ENCODE measurements at places on chromosomes 16 and 17.

DNA sequence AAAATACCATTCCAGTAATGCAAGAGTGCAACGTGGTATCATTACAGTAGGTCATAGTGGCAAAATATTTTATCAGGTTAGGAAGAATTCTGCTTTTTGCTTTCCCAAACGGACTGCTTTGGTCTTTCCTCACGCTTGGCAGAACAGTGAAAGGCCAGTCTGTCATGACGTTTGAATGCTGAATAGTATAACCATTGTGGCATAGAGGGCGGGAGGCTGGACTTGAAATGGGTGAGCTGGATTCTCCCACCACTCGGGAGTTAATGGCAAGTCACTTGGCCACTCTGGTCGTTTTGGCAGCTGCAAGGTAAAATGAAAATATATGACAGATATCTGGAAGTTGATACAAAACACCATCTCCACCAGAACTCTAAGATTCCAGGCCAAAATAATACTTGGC, 391.2 kb downstream of the MAF start:
- no peak for DNase-seq

DNA sequence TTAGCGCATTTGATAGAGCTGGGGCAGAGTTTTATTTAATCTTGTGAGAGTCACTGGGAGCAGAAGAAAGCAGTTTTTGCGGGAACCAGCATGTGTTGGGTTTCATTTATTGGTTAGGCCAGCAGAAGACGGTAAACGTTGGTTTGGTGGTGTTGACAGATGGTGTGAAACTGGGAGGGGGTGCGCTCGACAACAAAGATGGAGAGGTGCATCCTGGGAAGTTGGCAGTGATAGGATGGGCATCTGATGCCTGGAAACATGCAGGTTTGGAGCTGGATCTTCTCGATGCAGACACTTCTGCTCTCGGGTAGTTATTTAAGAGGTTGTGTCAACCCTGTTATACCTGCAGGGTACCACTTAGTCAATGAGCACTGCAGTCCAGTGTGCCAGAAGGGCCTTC, 24.9 kb upstream of the CLEC18A start:
- DNase-seq: no peak

- DNase-seq: no peak
Measured at GRCh38 chr17:36057911-36058310, 6.2 kb upstream of the CCL18 start.

- DNase-seq: no peak
Measured at GRCh38 chr16:66256919-66257318, 109.6 kb upstream of the CDH5 start.

- no peak for DNase-seq
Measured at GRCh38 chr16:48561960-48562393, 48.0 kb downstream of the N4BP1 start.

- no peak for DNase-seq
Measured at GRCh38 chr17:17198281-17198680, 7.9 kb downstream of the PLD6 start.

- DNase-seq: no peak
Measured at GRCh38 chr17:29215174-29215573, 31.5 kb upstream of the CRYBA1 start.

GRCh38 chr17:17824783-17825614, 11.8 kb downstream of the SREBF1 start:
- no peak for DNase-seq

DNA sequence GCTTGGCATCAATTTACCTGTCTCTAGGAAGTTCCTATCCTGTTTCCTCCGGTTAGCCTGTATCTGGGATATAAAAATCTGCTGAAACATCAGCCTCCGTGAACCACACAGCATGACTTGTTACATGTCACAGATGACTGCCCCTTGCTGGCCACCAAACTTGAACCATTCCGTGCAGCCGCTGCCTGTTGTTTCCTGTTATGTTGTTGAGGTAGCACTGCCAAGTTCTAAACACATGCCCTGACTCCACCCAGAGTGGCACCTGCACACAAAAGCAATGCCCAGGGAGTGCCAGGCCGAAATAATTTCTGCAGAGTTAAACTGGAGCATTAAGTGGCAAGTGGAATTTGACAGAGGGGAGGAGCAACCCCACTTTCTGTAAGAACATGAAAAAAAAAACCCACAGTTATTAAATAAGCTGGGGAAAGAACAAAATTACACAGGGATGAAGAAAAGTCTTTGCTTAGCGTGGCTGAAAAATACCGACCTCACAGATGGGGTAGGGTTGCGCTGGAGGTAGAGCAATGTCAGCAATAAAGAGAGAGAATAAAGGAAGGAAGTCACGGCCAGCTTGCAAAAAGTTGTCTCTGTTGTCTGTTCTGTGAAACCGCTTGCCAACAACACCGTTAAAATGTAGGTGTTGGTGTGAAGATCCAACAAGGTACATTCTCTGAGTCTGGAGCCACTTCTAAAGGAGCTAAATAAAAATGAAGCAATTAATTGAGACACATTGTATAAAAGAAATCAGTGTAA, 174.6 kb upstream of the CDH13 start:
- no peak for DNase-seq

DNA sequence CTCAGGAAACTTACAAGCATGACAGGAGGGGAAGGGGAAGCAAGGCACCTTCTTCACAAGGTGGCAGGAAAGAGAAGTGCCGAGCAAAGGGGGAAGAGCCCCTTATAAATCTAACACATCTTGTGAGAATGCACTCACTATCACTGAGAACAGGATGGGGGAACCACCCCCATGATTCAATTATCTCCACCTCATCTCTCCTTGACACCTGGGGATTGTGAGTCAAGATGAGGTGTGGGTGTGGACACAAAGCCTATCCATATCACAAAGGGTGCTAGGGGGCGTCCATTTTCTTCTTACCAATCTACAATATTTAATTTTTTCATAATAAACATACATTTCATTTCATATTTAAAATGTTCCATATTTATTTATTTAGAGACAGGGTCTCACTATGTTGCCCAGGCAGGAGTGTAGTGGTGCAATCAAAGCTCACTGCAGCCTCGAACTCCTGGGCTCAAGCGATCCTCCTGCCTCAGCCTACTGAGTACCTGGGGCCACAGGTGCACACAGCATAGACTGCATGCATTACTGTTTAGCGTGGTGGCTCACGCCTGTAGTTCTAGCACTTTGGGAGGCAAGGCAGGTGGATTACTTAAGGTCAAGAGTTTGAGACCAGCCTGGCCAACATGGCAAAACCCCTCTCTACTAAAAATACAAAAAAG, 26.5 kb upstream of the FAAP100 start:
- no peak for DNase-seq

GRCh38 chr16:87570938-87571867, 31.1 kb upstream of the JPH3 start:
- peak; percentile 47 for DNase-seq

GRCh38 chr17:82334622-82335394, 1.2 kb upstream of the SECTM1 start:
- DNase-seq: no peak

- no peak for DNase-seq
Measured at GRCh38 chr17:76083536-76084182, 4.7 kb downstream of the ZACN start.

DNA sequence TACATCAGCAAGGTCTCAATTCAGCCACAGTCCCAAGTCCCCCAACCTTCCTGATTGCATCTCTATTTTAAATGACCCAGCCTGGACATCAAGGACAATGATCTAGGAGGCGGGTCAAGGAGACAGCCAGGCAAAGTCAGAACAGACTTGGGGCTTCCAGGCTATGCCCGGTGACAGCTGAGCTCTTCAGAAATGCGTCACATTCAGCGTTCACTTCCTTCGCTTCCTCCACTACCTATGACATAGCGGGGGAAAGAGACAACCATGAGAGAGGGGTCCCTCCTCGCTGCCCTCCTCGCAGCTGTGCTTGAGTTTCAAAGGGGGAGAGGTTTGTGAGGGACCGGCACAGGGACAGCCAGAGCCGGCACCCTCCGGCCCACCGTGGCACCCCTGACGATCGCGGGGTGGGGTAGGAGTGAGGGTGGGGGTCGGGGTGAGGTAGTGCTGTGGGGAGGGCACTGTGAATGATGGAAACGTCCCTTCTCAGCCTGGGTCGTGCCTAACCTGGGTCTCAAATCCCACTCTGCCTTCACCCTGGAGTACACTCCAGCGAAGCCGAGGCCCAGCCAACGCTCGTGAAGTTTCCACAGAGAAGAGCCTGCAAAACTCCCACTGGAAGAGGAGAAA, 12.3 kb upstream of the LGALS3BP start:
- DNase-seq: no peak

DNA sequence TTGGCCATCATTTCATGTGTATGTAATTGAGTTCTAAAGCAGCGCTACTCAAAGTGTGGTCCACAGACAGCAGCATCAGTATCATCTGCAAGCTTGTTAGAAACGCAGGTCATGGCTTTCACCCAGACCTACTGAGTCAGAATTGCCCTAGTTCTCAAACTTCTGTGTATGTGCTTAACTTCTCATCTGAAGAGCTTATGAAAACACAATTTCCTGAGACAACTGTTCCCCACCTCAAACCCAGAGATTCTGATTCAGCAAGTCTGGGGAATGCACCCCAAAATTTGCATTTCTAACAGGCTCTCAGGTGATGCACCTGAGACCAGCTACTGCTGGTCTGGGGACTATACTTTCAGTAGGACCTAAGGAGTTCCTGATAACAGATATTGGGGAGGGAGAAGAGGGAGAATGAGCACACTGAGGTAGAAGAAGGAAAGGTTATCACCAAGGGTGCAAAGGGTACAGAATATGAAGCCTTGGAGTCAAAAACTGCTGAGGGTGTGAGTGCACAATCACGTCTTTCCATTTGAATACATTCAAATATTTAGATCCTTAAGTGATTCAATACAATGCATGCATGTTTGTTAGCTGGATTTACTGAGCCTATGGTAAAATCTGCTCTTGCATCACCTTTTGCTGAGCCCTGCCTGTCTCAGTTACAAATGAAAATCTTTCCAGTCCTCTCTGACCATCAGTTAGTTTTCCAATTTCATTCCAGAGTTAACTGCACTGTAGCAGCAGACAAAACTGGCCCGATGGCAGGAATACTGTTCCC, 29.2 kb upstream of the SKAP1 start:
- no peak for DNase-seq

DNA sequence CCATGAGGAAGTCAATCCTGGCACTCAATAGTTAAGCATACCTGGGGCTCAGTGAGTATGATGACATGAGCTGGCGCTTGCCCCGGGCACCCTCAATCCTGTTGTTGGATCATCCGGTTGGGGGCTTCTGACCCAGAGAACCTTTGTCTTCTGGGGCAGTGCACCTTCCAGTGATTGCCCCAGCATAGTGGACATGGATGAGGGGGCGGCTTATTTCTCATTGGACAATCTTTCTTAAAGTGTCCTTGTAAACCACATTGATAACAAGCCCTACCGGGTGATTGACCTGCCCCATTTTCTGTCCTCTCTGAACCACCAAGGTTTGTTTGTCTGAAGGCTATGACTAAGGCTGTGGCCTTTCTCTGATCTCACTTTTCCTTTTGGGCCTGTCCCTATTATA, 18.2 kb downstream of the IGSF6 start:
- no peak for DNase-seq

DNA sequence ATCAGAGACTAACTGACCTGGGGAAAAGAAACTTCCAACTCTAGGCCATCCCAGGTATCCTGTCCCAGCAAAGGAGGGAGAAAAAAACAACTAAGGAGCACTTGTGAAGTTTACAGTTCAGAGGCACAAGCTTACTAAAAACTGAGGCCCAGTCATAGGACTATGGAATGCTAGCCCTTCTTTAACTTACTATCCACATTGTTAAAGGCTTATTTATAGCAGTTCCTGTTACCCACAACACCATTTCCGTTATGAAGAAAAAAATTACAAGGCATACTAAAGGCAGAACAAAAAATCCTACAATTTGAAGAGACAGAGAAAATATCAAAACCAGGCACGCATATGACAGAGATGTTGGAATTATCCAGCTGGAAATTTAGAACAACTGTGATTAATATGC, 159.1 kb downstream of the CDH11 start:
- no peak for DNase-seq

DNA sequence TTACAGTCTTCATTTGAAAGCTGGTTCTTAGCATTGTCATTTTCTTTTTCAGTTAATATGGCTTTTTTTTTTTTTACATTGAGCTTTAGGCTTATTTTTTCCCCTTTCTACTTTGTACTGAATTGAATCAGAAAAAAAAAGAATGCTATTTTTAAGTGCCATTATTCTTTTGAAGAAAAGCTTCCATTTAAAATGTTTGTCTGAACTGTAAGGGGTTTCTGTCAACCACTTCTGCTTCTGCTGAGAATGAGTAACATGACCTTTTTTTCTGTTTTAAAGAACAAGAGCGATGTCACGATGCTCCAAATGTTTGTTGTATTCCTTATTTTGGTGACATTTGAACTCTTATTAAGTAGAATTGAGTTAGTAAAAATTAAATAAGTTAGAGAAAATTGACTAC, 50.0 kb downstream of the MRTFB start:
- DNase-seq: no peak

DNA sequence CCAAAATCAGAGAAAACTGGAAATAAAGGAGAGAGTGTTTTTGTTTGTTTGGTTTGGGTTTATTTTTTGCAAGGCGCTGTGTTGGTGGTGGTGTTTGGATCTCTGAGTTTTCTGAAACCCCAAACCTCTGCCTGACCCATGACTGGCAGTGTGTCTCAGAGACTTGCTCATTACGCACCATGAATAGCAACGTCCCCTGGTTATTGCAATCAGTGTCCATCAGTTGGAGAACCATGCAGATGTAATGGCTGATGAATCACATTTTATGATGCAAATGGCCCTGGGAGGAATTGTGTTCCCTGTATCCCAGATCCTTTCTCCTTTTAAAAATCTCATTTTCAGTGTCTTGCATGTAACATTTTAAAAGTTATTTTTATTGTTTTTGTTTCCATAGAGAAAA, 362.8 kb downstream of the PMP22 start:
- DNase-seq: no peak

GRCh38 chr16:31352376-31353115, 2.4 kb upstream of the ITGAX start:
- DNase-seq: no peak

GRCh38 chr16:66131156-66131807, 235.2 kb upstream of the CDH5 start:
- no peak for DNase-seq

All from mucosa of gallbladder (tissue), 1 donor.